Kidney tubule cell (primary cell): ENCODE measurements at places on chromosomes 5 and 9.

GRCh38 chr9:70859694-70860093 lies 261.7 kb downstream of the TRPM3 start:
- no peak for DNase-seq

DNA sequence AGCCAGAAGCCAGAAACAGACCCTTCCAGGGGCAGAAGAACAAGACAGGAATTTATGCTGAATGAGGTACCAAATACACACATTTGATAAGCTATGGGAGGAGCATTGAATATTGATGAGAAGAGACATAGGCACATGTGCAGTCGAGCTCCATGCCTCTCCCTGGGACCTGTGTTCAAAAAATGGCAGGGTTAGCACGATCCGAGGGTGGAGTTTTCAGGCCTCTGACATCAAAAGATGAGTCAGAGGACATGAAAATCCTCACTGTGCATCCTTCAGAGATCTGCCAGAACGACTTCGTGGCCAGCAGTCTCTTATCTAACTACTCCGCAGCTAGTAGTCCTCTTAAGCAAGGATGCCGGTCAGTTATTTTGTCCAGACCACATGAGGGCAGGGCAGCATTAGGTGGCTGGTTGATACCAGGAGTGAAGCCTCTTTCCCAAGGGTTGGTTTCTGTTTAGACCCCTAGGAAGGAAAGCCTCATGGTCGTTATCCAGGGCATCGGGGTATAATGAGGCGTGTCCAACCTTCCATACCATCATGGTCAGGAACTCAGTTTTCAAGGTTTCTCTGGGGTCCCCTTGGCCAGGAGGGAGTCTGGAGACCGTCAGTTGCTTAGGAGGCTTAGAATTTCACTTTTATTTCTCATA lies 11.6 kb upstream of the CMBL start:
- DNase-seq, result no peak

DNA sequence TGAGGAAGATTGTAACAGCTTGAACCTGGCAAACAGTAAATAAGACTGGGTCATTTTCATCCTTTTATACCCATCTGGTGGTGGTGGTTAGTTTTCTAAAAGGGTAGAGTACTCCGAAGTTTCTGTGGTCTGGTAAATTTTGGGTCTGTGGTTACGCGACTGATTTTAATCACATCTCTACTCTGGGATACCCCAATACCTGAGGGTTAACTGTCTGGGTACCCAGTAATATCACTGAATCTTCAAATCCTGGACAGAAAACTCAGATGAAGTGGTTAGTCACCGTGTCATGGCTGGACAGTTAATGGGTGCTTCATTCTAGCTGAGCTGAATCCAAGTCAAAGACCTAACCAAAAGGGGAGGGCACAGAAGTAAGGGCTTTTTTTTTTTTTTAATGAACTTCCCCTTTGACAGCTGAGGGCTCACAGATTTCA lies 474.2 kb downstream of the GADD45G start:
- no peak for DNase-seq

GRCh38 chr5:83387041-83387440 lies 84.5 kb upstream of the VCAN start:
- DNase-seq, result no peak

DNA sequence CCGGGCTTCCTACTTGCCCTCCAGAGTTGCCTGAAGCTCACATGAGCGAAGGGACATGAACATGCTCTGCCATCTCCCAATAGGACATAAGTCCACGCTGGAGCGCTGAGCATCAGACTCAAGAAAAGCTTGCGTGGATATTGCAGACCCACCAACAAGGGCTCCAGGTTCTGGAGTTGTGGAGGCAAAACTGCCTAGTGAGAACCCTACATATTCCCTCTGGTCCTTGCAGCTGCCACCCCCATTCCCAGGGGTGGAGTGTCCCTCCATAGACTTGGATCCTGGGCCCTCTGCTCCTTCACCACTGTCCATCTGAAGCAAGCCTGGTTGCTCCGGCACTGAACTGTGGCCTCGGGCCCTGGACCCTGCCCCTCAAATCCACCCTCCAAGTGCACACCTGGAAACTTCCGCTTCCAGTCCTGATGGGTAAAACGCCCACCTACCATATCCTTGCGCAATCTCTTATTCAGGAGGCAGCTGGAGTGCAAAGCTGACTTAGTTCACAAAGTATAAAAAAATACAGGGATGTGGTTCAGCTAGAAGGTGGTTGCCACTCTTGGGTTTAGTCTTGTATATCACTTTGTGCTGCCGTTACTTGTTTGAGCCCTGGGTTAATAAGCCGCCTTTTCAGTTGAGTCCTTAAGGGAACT lies 28.0 kb downstream of the HRH2 start:
- no peak for DNase-seq

- no peak for DNase-seq
These were observed 42.1 kb upstream of the TAF11L2 start for GRCh38 chr5:17455942-17456341.

GRCh38 chr5:7325975-7326913 lies 69.7 kb upstream of the ADCY2 start:
- no peak for DNase-seq
